ENCODE measurements at places on chromosomes 16 and 17.

DNA sequence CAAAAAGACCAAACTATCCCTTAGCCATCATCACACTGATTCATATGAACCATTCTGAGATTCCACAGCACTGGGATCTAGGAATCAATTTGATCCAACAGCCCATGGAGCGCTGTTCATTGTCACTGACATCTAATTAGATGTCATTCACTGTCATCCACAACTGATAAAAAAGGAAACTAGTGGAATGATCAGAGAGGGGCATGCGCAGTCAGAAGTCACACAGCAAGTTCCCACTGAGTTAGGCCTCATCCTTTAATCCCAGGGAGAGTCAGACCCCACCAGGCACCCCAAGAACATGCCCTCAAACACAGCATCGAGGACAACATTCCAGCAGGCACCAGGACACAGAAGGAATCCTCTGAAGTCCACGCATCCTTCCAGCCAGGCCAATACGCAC, 88.5 kb downstream of the ZNF423 start:
- no peak for DNase-seq
- H3K36me3 ChIP-seq = no peaks in the 10 kb centered on the region
- H3K4me1 ChIP-seq = no peaks in the 10 kb centered on the region
- H3K4me3 ChIP-seq = no peak overlapping the region

GRCh38 chr17:47821031-47821423, 567 bp downstream of the OSBPL7 start:
- H3K4me3 ChIP-seq = peak overlapping the region; percentile 99
- peaks cover 35% of the 10 kb centered on the region for H3K36me3 ChIP-seq
- H3K4me1 ChIP-seq = peaks cover 26% of the 10 kb centered on the region
- no peaks in the 10 kb centered on the region for H3K27me3 ChIP-seq

DNA sequence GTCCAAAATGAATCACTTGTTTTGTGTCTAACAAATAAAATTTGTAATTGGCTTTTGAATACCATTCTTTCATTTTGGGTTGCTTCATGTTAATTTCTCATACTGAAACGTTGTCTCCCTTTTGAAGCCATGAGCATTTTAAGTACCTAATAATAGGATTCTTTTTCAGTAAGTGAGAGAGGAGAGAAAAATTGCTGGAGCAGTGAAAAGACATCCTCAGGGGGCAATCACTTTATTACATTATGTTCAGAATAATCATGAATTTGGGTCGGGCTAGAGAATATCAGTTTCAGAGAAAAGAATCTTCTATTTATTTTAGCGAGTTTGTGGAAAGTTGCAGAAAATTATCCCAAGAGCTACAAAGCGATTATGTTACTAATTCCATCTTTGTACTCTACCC, 96.8 kb downstream of the CNTNAP4 start:
- no peak overlapping the region for H3K4me3 ChIP-seq
- no peaks in the 10 kb centered on the region for H3K36me3 ChIP-seq
- no peaks in the 10 kb centered on the region for H3K27me3 ChIP-seq

GRCh38 chr17:36722121-36722902, 120.9 kb downstream of the MRM1 start:
- no peaks in the 10 kb centered on the region for H3K36me3 ChIP-seq
- H3K27ac ChIP-seq = peak overlapping the region; percentile 95
- peak overlapping the region; percentile 73 for H3K4me3 ChIP-seq
- H3K4me1 ChIP-seq = peaks cover 61% of the 10 kb centered on the region
- DNase-seq = peak; percentile 84
- H3K27me3 ChIP-seq = peaks cover 4% of the 10 kb centered on the region

DNA sequence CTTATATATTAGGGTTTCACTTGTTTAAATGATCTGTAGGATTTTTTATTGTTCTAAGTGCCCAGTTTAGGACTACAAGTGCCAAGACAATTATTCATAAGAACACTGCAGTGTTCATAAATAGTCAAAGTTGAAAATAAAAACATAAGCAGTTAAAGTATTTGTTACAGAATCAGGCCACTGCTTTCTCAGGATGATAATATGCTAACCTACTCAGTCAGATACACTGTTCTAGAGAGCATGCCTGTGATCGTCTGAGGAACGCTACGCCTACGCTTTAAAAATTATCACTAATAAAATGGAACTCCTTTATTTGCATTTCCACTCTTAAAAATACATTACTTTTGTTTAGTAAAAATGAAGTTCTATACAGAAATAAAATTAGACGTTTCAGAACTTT, 37.4 kb upstream of the TRAP1 start:
- H3K27ac ChIP-seq = no peak overlapping the region
- no peaks in the 10 kb centered on the region for H3K27me3 ChIP-seq
- no peak for DNase-seq
- H3K4me1 ChIP-seq = peaks cover 7% of the 10 kb centered on the region

GRCh38 chr17:75685499-75685898, 18.4 kb downstream of the SAP30BP start:
- no peak overlapping the region for H3K27ac ChIP-seq
- no peaks in the 10 kb centered on the region for H3K27me3 ChIP-seq
- no peak overlapping the region for H3K4me3 ChIP-seq

GRCh38 chr16:74825016-74825415, 50.4 kb upstream of the FA2H start:
- H3K27ac ChIP-seq = no peak overlapping the region
- peaks cover 1% of the 10 kb centered on the region for H3K36me3 ChIP-seq
- H3K4me1 ChIP-seq = no peaks in the 10 kb centered on the region
- H3K4me3 ChIP-seq = no peak overlapping the region

DNA sequence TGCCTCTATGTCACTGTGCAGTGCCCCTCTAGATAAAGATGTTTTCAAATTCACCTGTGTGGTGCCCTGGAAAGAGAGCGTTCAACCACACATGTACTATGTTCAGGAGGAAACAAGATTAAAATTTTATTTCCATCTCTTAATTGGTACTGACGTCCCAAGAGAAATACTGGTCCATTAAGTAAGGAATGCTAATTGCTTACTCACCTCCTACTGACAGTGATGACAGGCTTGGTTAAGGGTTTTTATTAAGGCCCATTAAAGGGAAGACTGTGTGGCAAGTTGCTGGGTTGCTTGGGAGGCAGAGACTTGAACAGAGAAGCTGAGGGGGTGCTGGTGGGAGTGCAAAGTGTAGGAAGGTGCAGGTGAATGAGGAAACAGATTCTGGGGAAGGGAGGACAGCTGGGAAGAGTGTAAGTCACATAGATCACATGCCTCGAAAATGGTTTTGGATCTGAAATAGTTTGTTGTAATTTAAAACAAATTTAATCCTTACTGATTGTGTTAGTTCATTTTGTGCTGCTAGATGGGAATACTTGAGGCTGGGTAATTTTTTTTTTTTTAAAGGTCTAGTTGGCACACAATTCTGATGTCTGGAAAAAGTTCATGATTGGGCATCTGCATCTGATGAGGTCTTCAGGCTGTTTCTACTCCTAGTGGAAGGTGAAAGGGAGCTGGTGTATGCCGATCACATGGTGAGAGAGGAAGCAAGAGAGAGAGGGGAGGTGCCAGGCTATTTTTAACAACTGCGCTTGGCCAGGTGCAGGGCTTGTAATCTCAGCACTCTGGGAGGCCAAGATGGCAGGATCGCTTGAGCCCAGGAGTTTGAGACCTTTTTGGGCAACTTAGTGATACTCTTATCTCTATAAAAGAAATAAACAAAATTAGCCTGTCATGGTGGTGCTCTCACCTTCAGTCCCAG, 140.5 kb downstream of the CACNG3 start:
- no peaks in the 10 kb centered on the region for H3K36me3 ChIP-seq
- no peaks in the 10 kb centered on the region for H3K4me1 ChIP-seq
- no peak overlapping the region for H3K4me3 ChIP-seq
- no peak for DNase-seq
- peaks cover 32% of the 10 kb centered on the region for H3K27me3 ChIP-seq
- H3K27ac ChIP-seq = no peak overlapping the region

DNA sequence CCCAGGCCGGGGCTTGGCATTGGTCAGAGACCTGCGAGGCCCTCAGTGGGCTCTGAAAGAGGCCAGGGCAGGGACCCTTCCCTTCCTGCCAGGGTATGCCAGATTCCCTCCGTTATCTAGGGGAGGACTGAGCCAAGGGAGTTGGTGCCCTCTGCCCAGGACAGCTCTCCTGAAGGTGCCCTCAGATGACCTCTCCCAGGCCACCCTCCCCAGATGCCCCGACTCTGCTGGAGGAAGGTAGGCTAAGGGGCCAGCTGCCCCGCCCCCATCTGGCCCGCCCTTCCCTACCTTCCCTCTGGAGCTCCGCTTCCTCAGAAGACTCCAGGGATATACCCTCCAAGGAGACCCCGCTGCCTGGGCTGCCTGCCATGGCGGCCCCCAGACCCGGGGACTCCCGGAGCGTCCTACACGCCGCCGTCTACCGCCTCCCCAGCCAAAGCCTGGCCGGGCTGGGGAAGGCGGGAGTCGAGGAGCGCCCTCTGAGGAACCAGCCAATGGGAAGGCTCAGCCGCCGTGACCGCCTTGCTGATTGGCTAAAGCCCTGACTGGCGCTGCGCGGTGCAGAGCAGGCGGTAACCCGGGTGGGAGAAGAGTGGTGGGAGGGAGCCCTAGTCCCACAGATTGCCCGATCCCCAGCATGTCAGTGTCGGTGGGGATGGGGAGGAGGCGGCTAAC, 7.0 kb downstream of the MPP2 start:
- H3K4me3 ChIP-seq = peak overlapping the region; percentile 68
- H3K4me1 ChIP-seq = peaks cover 8% of the 10 kb centered on the region
- no peaks in the 10 kb centered on the region for H3K36me3 ChIP-seq

GRCh38 chr17:60421273-60422161, 772 bp upstream of the CHCT1 start:
- H3K4me1 ChIP-seq = peaks cover 4% of the 10 kb centered on the region
- DNase-seq = peak; percentile 84
- peak overlapping the region; percentile 59 for H3K4me3 ChIP-seq
- no peaks in the 10 kb centered on the region for H3K36me3 ChIP-seq
- H3K27ac ChIP-seq = peak overlapping the region; percentile 71

DNA sequence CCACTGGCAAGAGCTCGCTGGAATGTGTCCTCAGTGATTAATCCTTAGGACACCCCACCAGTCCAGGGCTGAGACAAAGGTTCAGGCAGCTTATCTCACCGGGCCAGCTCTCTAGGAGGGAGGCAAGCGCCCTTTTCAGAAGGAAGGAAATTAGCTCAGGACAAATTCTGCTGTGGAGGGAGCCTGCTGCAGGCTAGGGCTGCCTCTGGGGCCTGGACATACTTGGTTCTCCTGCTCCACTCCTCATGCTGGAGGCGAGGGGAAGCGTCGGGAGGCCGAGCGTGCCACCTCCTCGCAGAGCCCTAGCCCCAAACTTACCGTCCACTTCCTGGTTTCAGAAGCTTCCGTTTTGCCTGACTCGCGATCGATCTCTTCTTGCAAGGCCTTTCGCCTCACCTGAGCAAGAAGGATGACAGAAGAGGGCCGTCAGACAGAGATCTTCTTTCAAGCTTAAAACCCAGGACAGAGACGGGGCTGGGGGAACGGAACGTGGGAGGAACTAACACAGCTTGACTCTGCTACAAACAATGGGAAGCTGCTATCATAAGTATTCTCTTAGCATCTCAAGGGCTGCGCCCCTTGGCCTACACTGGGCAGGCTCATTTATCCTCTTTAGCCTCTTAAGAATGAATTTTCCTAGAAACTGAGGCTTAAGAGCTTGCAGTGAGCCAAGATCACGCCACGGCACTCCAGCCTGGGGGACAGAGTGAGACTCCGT, 7.7 kb downstream of the KNOP1 start:
- H3K4me3 ChIP-seq = no peak overlapping the region
- H3K27me3 ChIP-seq = no peaks in the 10 kb centered on the region
- no peaks in the 10 kb centered on the region for H3K4me1 ChIP-seq
- DNase-seq = no peak

DNA sequence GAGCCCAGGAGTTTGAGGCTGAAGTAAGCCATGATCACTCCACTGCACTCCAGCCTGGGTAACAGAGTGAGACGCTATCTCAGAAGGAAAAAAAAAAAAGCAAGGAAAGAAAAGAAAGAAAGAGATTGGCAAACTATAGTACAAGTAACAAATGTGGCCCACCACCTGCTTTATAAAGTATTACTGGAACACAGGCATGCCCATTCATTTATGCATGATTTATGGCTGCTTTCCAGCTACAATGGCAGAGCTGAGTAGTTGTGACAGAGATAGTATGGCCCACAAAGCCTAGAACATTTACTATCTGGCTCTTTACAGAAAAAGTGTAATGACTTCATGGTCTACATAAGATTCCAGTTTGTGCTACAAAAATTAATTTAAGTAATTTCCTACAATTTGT, 23.6 kb downstream of the C16orf87 start:
- H3K36me3 ChIP-seq = peaks cover 22% of the 10 kb centered on the region
- H3K27ac ChIP-seq = no peak overlapping the region
- no peak for DNase-seq

GRCh38 chr17:39755554-39756379, 18.0 kb downstream of the GRB7 start:
- H3K4me1 ChIP-seq = peaks cover 70% of the 10 kb centered on the region
- H3K27ac ChIP-seq = peak overlapping the region; percentile 82
- DNase-seq = peak; percentile 54

DNA sequence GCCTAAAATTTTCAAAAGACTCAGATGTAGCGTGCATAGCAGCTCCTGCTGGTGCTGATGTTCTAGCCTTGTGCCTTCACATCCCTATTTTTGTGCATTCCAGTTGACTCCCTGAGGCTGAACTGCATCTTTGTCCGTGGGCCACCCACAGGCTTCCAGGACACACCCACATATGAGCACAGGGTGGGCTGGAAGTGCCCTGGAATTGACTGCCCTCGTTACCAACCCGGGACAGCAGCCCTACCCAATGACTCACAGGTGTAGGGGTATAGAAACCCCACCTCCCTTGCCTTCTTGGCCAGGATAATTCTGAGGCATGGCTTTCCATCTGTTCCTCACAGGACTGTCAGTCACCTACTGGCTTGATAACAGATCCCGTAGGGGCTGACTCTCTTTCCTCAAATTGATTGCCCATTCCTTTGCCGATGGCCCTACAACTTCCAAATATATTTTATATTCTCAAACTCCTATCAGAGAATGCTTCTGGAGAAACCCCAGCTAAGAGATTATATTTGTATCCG, 65.9 kb upstream of the CDH13 start:
- no peaks in the 10 kb centered on the region for H3K4me1 ChIP-seq
- no peaks in the 10 kb centered on the region for H3K36me3 ChIP-seq
- no peak overlapping the region for H3K27ac ChIP-seq
- H3K4me3 ChIP-seq = no peak overlapping the region
- DNase-seq = no peak
- H3K27me3 ChIP-seq = no peaks in the 10 kb centered on the region

GRCh38 chr17:31743797-31744196, 115.2 kb downstream of the COPRS start:
- no peaks in the 10 kb centered on the region for H3K36me3 ChIP-seq
- no peak overlapping the region for H3K4me3 ChIP-seq
- H3K27ac ChIP-seq = no peak overlapping the region
- H3K4me1 ChIP-seq = peaks cover 2% of the 10 kb centered on the region

GRCh38 chr17:64653325-64653984, 8.7 kb downstream of the SMURF2 start:
- no peak overlapping the region for H3K27ac ChIP-seq
- H3K4me1 ChIP-seq = peaks cover 46% of the 10 kb centered on the region
- no peaks in the 10 kb centered on the region for H3K27me3 ChIP-seq
- peaks cover 17% of the 10 kb centered on the region for H3K36me3 ChIP-seq
- DNase-seq = no peak

DNA sequence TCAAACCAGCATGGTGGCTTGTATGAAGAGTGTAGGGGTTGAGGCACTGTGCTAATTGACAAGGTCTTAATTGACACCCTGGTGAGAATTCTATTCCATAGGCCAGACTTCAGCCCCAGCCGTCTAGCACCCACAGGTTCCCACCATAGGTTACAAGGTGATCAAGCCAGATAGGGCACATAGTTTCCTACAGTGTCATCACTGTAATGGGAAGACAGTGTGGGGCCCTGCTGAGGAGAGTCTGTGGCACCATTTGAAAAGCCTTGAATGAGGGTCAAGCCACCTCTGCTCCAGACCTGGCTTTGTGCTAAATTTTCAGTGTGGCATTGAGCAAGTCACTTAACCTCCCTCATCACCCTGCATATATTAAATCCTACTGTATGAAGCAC, 36.2 kb downstream of the YPEL2 start:
- H3K4me3 ChIP-seq = no peak overlapping the region
- H3K4me1 ChIP-seq = peaks cover 68% of the 10 kb centered on the region
- DNase-seq = no peak
